Activated CD4-positive, alpha-beta T cell treated with anti-CD3 and anti-CD28 coated beads, Interleukin-2, amount 50 U/mL, for 16 hours (primary cell): ENCODE measurements at places on chromosomes 5 and 9.

- DNase-seq, result no peak
Measured at GRCh38 chr9:89374176-89374575, 55.9 kb downstream of the SECISBP2 start.

DNA sequence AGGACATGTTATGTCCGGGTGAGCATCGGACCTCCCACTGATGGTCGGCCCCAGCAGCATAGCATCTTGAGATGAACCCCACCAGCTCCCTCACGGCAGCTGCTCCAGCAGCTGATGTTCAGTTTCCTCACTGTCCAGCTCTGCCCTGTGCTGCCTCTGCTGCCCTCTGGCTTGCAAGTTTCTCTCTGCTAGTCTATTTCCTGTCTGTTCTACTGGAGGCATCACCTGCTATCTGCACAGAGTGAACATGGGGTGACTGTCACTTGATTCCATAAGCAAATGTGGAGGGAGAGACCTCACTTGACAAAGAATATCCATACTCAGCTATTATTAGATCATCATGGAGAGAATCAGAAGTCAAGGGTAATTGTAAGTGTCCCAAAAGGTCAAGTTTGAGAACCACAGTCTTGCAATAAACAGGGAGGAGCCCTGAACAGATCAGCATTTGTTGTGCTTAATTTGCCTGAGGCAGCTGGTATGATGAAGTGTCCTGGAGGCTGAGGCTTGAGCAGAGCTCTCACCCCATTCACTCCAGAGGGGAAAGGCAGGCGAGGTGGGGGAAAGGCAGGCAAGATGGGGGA lies 702.8 kb downstream of the SEMA5A start:
- DNase-seq, result no peak

DNA sequence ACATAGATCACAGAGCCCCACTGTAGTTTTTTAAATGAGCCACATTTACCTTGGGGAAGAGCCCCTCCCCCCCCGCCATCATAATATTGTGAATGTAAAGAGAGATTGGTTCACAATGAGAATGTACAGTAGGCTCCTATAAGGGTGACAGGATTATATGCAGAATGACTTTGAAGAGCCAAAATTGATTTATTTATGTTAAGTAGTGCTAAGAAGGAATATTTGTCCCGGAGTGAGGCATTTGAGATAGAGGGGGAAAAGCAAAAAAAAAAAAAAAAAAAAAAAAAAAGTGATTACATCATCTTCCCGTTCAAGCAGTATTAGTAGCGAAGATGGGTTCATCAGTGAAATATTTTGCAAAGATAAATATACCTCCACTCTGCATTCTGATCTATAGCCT lies 73.9 kb downstream of the PIK3R1 start:
- DNase-seq, result no peak

DNA sequence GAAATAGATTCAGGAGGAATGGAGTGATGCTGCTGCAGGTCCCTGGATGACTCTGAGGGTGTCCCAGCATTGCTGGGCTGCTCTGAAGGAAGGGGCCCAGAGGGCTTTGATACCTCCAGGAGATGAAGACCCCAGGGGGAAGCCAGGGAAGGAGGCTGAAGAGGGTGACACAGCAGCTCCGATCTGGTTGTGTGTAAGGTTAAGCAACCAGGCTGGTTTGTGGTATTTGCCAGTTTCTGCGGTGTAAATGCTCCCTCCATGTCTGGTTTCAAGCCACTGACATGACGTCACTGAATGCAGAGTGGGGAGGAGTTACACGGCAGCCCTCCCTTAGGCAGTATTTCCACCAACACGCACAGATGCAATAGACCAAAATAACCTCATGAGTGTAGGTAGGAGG lies 40.0 kb upstream of the ORM1 start:
- peak; percentile 55 for DNase-seq

DNA sequence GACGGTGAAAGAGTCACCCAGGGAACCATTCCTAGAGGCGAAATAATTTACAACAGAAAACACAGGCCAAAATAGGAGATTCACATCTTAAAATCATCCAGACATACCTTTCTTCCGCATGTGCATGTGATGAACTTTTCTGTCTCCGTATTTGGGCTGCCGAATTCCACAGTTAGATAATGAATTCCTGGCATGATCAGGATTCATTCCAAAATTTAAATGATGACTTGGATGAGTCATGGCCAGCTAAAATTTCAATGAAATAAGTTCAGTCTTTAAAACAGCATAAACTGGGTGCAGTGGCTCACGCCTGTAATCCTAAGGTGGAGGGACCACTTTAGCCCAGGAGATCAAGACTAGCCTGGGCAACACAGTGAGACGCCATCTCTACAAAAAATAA lies 82.7 kb downstream of the DROSHA start:
- DNase-seq, result no peak

- peak; percentile 14 for DNase-seq
Measured at GRCh38 chr9:134181648-134182034, 17.3 kb upstream of the RNU6ATAC start.

DNA sequence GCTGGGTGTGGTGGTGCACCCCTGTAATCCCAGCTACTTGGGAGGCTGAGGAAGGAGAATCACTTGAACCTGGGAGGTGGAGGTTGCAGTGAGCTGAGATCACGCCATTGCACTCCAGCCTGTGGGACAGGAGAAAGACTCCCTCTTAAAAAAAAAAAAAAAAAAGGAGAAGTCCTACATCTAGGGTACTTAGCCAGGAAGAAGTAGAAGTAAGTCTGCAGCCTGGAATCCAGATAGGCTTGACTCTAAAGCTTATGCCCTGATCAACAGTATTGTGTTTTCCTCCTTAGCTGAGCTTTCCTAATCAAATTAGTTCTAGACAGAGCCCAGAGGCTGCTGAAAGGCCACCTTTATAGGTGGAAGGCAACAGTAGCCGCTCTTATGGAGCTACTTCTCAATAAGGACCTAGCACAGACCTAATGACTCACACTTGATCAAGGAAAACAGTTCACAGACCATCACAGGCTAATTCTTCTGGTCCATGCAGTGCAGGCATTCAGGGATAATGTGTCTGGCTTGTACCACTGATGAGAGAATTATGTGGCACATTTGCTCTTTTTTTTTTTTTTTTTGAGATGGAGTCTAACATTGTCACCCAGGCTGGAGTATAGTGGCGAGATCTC lies 105.5 kb upstream of the KLF4 start:
- no peak for DNase-seq

- DNase-seq, result peak; percentile 35
Measured at GRCh38 chr5:6488021-6488420, 39.4 kb downstream of the UBE2QL1 start.

DNA sequence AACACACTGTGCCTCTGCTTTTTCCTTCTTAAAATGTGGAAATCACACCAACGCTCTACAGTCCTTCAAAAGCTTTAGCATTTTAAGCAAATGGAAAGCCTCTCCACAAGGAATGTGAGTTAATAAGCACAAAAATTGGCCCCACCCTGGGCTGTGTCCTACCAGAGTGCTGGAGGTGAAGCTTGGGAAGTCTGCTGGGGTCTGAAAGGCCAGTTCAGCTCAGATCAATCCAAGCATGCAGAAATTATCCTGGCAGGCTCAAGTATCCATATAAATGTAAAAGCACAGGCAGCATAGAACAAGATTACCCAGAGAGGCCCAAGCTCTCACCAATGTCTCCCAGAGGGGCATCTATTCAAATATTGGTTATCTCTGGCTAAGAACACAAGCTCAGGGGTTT lies 98.5 kb downstream of the ESM1 start:
- no peak for DNase-seq

GRCh38 chr5:111645303-111645838 lies 111.6 kb downstream of the NREP start:
- no peak for DNase-seq

DNA sequence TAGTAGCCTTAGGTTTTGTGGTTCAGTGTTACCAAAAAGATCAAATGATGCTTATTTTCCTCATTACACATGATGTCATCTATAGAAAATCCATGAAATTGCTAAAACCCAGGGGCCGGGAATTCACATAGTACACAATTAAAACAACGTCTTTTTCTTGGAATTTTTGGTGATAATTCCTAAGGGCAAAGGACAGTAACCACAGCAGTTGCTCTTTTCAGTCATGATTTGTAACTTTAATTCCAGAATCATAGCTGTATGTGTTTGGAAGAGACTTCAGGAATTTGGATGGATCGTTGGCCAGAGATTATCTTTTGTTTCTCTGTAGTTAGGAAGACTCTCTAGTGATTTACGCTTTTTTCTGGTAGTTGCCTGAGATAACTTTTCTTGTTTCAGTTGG lies 748.7 kb downstream of the TLE4 start:
- no peak for DNase-seq

GRCh38 chr5:63220244-63220643 lies 641.6 kb downstream of the LRRC70 start:
- no peak for DNase-seq

GRCh38 chr5:40557501-40557900 lies 122.2 kb upstream of the PTGER4 start:
- DNase-seq, result no peak

GRCh38 chr9:82726424-82727276 lies 336.3 kb downstream of the RASEF start:
- DNase-seq, result no peak

DNA sequence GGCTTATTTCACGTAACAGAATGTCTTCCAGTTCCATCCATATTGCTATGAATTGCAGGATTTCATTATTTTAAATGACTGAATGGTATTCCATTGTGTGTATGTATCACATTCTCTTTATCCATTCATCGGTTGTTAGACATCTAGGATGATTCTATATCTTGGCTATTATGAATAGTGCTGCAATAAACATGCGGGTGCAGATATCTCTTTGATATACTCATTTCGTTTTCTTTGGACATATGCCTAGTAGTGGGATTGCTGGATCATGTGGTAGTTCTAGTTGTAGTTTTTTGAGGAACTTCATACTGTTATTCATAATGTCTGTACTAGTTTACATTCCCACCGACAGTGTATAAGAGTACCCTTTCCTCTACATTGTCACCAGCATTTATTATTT lies 460.5 kb downstream of the MAN2A1 start:
- DNase-seq, result no peak

DNA sequence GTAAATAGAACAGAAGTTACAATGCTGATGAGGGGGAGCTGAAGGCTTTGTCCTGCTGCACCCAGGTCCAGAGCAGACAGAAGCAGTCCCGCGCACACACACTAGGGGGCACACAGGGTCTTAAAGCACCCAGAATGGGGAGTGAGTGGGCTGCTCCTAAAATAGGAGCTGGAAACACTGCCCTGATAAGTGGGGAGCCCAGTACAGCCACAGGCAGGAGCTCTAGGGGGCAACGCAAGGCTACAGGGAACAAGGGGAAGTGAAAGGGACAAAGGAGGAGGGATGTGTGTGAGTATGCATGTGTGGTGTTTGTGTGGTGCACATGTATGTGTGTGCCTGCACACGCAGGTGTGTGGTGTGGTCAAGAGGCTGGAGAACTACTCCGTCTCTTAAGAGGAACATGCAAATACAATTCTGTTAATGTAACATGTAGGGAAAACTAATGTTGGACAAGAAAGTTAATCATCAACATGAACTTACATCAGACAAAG lies 191.5 kb downstream of the ROR2 start:
- peak; percentile 39 for DNase-seq

DNA sequence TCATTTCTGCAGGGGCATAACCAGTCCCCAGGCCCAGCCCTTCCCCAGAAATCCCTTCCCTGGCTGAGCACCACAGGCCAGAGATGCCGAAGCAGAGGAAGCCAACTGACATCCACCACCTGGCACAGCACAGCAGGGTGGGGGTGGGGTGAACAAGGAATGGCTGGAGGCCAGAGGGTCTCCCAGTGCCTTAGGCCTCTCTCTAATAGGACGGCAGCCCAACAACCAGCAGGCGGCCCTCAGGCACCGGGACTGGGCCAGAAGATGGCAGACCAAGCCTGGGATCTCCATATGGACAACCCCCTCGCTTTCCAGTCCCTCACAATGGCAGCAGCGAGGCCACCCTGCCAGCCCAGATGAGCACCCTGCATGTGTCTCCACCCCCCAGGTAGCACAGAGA lies 13.2 kb downstream of the PDLIM4 start:
- no peak for DNase-seq

- no peak for DNase-seq
Measured at GRCh38 chr9:81497091-81497490, 192.3 kb downstream of the TLE1 start.

DNA sequence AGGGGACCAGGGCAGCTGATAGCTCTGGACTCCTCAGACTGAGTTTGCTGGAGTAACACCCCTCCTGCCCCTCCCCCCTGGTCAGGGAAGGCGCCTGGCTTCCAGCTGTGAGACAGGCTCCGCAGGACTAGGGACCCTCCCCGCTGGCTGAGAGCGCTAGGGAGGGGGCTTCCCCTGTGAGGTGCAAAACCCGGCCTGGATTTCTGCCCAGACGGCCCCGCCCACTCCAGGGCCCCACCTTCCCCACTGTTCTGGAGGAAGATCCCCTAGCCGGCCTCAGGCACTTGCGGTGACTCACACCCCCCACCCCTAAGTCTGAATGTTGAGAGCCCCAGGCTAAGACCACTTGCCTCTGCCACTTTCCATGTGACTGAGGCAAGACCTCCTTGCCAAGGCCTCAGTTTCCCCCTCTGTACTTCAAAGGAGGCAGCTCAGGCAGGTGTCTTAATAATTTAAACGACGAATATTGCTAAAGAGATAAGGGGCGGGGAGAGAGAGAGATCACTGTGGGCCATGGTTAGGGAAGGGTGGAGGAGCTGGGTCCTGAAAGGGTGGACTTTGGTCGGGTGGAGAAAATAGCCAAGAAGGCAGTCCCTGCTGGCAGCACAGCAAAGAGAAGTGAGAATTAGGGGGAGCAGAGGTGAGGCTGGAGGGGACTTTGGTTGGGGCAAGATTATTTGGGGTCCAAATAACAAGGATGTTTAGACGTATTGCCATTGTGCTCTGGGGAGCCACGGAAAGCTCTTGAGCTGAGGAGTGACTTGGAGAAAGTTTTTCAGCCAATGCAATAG lies 1.0 kb upstream of the DAB2IP start:
- no peak for DNase-seq

GRCh38 chr5:160199410-160199911 lies 29.8 kb upstream of the FABP6 start:
- peak; percentile 66 for DNase-seq

DNA sequence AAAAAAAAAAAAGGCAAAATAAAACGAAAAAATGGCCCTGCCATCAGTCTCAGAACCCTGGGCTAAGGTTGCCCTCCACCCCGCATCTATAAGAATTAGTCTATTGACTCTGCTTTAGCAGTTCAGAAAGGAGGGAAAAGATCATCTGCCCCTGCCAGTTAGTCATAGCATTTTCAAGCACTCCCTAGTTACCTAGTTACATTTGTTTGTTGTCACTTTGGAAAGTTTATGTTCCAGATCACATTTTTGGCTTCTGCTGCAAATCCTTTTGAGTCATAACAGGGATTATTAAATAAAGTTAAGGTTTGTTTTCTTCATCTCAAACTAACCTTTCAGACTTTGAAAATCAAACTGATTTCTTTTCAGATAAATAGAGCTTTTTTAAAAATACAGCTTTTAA lies 52.1 kb downstream of the AQP7 start:
- DNase-seq, result no peak
